ENCODE measurements at places on chromosomes 11 and 22.

GRCh38 chr11:126340960-126341606 lies 14.4 kb upstream of the ST3GAL4 start:
- DNase-seq, result no peak

GRCh38 chr11:1824221-1825038 lies 10.4 kb upstream of the SYT8 start:
- no peak for DNase-seq

DNA sequence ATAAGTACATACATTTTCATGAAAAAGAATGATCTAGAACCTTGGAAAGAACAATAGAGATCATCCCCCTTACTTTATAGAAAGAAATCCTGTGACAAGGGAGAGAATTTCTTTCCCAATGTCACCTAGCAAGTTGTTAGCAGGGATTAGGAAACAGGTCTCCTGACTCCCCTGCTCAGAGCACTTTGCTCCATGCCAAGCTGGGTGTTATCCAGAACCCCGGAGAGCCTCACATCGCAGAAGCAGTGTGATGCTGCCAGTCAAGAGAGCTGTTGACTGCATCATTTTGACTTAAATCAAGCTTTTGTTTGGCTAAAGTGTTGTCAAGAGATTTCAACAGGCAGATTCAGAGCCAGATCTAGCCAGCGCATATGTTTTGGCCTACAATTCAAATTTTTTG lies 3.6 kb upstream of the RRAS2 start:
- DNase-seq, result no peak

DNA sequence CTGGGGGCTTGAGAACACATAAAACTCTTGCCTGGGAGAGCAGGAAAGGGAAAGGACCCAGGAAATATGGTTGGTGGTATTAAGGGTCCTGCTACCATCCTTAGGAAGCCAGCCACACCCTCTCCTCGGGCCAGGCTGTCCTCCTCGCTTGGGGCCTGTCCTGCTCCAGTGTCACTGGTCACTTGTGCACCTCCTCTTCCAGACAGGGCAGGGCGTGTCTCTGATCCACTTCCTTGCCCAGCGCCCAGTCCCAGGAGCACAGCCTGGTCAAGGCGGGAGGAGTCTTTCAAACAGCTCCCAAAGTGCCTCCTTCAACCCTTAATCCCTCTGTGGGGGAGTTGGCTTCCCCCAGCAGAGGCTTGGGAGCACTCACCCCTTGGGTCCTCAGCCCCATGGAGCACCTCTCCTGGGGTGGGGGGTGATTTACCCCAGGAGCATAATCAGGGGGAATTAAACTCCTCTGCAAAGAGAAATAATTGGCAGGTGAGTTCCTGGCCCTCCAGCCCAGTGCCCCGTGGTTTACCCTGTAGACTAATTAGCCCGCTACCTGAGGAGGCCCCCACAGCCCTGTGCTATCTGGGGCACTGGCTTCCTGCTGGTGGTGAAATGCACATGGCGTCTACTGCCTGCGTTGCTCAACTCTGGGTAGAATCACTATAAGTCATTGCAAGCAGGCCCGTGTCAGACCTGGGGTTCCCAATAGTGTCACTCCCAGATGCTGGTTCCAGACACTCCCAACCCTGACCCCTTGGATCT lies 8.0 kb downstream of the TMPRSS6 start:
- no peak for DNase-seq

DNA sequence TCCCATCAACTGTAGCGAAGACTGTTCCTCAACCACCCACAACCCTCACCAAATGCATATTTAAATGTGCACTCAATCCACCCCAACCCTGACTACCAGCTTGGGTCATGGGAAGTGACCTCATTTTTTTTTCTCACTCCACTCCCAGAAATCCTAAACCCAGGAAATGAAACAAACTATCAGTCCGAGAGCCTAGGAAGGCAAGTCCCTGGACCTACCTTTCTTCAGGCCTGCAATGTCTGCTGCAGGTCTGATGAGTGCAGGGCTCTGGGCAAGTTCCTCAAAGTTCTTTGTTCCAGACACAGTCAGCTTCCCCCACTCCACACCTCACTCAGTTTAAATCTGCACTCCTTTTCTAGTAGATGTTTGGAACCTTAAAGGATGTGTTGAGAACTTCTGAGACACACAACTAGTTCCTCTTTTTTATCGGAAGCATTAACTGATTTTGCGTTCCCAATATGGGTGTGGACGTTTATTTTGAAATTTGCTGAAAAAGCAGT lies at the start of gene MS4A4E:
Gene MS4A4E, minus strand, starts transcription at position 398 of the 500 bp plus-strand sequence. CDS start 13,082 bp downstream, outside the sequence.
- DNase-seq, result no peak

GRCh38 chr11:9901943-9902342 lies 238.1 kb downstream of the SWAP70 start:
- DNase-seq, result no peak

- no peak for DNase-seq
Measured at GRCh38 chr11:132898021-132898420, 634.3 kb downstream of the OPCML start.

GRCh38 chr22:35978201-35978600 lies 50.4 kb downstream of the RBFOX2 start:
- no peak for DNase-seq

DNA sequence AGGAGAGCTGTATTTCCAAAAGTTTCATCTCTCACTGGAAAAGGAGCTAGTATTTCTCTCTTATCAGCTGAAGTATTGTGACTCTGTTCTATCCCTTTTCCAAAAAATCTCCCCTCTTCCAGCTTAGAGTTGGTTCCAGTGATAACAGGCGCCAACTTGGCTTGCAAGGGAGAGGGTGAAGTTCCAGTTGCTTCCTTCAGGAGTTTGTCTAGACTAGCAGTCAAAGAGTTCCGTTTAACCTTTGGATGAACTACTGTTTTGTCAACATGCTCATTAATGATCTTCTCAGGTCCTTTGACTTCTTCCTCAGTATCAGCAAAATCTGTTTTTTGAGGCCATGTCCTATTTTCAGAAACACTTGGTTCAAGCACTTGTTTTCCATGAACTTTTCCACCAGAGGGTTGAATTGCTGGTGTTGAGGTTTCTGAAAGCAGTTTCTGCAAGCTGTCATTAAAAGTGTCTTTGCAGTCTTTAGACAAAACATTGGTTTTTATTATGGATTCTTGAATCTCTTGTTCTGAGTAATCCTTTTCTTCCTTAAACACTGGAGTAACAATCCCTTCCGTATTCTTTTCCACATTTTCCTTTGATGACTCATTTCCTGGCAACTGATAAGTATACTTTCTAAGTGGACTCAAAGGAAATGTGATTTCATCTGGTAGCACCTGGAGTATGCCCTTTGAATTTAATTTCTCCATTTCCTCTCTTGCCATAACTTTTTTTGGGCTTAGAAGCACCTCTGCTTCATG lies 39.7 kb upstream of the CCDC89 start:
- no peak for DNase-seq

DNA sequence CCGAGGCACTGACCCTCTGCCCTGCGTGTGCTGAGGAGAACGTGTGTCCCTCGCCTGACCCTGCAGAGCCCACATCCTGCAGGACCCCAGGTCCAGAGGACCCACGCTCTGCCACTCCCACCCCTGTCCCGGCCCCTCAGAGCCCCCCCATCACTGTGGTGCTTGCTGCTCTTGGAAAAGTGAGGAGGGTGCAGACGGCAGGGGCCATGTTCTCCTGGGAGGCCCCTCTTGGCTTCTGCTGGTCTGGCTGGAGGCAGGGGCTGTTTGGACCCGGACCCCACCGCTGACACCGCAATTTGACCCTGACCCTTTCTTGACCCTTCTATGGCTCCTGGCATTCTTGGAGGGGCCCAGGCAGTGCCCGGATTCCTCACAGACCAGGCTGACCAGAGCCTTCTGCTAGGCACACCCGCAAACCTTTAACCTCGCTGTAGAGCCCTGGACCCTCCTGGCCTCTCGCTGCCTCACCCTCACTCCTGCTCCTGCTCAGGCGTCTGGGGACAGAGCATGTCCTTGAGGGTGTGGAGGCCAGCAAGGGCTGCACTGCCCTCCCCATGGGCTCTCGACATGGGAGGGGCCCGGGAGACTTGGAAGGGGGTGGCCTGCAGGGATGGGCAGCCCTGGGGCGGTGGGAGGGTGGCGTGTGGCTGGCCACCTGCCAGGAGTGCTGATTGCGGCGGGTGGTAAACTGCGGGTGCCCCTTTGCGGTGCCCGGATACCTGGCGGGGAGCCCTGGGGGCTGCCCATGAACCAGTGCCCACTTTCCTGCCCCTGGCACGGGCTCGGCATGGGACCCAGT lies 37.0 kb upstream of the MUC5AC start:
- no peak for DNase-seq

GRCh38 chr11:108966978-108967377 lies 302.1 kb downstream of the DDX10 start:
- DNase-seq, result no peak

DNA sequence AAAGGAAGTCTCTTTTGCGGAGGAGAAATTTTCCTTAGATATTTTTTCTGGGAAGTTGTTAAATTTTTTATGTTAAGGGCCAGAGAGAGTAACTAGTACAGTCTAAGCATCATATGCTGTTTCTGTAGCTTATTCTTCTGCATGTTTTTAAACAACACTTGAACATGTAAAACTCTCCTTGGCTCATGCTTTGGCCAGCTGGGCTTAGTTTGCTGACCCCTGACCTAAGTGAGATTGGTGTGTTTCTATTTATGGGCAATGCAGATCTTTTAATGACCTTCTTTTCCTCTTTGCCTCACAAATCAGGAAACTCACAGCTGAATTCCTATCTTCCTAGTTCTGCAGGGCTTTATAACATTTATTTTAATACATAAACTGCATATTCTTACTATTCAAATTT lies 942.5 kb downstream of the OPCML start:
- no peak for DNase-seq

- no peak for DNase-seq
Measured at GRCh38 chr11:61278001-61278470, 17.1 kb downstream of the VWCE start.

- no peak for DNase-seq
Measured at GRCh38 chr11:2265854-2266585, 4.4 kb downstream of the ASCL2 start.
